NCI-H146 (cell line): ENCODE measurements at places on chromosomes 1 and 21.

DNA sequence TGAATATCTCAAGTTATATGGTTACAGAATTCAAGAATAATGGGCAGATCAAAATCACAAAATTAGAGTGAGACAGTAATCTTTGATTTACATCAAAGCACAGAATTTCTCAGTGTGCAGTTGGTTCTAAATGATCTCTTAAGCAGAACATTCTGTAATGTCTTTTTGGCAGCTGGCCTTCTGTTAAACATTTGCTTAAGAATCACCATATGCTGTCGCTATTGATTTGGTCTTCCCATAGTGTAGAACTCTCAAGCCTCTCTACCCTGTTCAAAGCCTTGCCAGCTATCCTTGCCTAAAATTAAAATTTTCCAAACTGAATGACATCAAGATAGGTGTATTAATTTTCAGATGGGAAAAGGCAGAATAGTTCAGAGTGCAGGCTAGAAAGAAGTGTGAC, 38.9 kb upstream of the ERO1B start:
- DNase-seq = no peak

DNA sequence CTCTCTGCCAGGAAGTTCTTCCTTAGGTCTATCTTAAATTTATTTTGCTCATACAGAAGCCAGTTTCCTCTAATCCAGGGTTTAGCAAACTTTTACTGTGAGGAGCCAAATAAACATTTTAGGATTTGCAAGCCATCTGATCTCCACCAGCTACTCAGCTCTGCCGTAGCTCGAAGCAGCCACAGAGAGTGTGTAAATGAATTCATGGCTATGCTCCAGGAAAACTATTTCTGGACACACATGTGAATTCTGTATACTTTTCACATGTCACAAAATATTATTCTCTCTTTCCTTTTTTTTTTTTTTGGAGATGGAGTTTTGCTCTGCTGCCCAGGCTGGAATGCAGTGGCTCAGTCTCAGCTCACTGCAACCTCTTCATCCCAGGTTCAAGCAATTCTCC, 13.4 kb upstream of the AGTRAP start:
- DNase-seq = no peak

DNA sequence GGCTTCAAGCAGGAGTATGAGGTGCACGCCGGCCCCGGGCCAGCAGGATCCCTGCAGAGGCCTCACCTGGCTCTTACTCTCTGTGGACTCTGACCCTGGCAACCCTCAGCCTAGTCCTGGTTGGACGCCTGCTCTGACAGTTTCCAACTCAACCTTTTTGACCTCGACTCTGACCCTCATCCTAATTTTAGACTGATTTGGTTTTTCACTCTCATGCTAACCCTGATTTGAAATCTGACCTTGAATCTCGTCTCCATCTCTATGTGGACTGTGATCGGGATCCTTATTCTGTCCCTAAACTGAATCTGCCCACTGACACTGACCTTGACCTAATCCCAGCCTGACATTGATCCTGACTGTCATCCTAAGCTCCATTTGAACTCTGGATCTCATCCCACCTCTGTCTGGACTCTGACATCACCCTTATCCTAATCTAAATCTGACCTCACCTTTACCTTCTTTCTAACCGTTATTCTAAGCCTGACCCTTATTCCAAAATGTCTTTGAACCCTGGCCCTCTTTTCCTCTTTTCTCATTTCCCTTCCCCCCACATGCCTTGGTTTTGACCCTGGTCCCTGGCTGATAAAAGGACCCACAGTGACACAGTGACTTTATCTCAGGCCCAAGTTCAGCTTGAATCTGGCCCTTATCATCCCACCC, 67.8 kb downstream of the PTPRU start:
- no peak for DNase-seq

GRCh38 chr1:24828887-24829192, 83.6 kb downstream of the CLIC4 start:
- DNase-seq = peak; percentile 62

- no peak for DNase-seq
Measured at GRCh38 chr21:44838039-44838895, 20.4 kb upstream of the SUMO3 start.

GRCh38 chr1:156721131-156721530, 7.1 kb upstream of the METTL25B start:
- DNase-seq = no peak

DNA sequence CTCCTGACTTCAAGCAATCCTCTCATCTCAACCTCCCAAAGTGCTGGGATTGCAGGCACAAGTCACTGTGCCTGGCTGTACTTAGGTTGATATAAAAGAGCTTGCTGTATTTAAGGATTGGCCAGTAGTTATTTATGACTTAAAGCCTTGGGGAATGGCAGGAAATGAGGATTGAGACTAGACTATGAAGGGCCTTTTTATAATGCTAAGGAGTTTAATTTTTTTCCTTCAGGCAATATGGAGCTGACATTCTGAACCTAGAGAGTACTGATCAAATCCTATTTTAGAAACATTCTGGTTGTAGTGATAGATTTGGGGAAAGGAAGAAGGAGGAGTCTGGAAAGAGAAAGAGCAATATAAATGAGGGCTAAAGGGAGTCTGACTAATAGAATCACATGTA, 44.7 kb downstream of the MSH4 start:
- DNase-seq = no peak

DNA sequence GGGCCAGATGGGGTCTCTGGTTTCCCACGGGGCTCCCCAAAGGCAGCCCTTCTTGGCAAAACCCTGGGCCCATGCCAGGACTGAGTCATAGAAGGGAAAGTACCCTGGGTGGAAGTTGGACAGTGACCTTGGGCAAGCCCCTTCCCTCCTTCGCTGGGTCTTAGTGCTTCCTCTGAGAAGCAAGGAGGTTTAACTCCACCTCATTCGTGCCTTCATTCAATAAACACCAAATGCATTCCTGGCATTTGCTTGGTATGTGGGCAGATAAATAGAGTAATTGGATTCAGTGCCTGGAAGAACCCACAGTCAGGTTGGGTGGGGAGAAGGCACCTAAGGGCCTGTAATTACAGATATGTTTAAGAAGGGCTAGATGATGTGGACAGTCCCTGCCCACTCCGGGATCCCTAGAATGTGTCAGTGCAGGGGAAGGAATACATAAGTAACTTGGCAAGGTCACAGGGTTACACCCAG, 36.3 kb upstream of the CITED4 start:
- DNase-seq = no peak

DNA sequence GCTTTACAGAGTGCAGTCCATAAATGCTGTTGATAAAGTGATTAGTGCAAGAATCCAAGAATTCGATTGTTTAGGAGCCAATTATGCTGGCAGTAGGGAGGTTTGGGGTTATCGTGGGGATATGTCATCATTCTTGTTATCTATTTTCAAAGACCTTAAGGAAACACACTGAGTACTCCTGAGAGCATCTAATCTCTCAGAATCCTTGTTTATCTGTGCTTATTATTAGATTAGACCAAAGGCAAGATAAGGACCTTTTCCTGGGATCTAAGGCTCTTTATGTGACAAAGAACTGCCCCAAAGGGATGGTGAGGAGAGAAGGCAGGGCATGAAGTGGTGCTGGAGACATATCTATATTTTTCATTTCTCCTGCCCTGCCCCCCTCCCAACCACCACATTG, 139.1 kb downstream of the TSEN15 start:
- DNase-seq = no peak

DNA sequence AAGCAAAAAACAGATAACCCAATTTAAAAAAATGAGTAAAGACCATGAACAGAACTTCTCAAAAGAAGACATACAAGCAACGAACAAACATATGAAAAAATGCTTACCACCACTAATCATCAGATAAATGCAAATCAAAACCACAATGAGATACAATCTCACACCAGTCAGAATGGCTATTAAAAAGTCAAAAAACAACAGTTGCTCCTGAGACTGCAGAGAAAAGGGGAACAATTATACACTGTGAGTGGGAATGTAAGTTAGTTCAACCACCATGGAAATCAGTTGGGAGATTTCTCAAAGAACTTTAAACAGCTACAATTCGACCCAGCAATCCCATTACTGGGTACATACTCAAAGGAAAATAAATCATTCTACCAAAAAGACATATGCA, 131.6 kb downstream of the PTGER3 start:
- no peak for DNase-seq

DNA sequence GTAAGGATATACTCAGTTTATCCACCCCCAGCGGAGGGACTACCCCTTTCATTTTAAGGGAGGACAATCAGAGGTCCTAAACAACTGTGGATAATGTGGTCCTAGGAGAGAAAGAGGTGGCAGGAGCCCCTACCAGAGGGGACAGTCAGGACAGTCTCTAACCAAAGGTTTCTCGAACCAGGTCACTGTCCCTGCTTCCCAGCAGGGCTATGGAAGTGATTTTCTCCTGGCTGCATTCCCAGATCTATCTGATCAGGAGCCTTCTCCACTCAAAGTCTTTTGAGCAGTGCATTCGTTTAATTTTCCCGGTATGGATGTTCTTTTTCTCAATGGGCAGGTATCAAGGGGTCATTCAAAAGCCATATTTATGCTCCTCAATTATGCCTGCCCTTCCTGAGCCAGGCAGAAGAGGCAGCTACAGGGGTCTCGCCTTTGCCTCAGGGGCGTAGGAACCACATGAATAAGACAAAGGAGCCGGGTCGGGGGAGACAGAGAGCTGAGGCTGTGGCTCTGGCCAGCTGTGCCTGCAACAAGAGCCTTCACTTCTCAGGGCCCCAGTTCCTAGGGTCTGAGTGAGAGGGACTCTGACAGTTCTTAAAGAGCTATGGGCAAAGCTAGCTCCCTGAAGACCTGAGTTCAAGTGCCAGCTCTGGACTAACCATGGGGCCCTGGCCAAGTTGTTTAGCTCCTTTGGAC, 62.5 kb upstream of the DMRTB1 start:
- DNase-seq = no peak
